ENCODE measurements at places on chromosomes 1 and 21.
A peak's percentile ranks its signal among the peaks of the same experiment; 100 is the strongest.

- DNase-seq: no peak
These were observed 54.8 kb downstream of the TBX19 start for GRCh38 chr1:168335500-168335899.

- peak; percentile 9 for DNase-seq
These were observed 30.1 kb upstream of the PLEKHG5 start for GRCh38 chr1:6521536-6521935.

DNA sequence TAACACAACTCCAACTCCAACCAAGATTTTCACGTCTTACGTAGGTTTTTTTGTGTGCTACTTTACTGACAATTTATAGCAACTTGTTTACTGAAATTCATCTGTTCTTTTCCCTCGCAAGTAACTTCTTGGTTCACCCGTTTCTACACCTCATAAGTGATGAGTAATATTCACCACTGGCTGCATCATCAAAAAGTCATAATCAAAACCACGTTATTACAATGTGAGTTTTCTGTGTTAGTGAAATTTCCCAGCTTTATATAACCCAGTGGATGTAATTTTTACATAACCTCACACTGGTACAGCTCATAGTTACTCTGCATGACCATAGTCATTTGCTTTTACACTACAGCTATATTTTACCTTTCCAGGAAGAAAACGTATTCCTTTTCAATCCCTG lies 401.1 kb upstream of the LYPLAL1 start:
- DNase-seq: no peak

GRCh38 chr1:175448467-175448866 lies 255.9 kb upstream of the KIAA0040 start:
- no peak for DNase-seq

DNA sequence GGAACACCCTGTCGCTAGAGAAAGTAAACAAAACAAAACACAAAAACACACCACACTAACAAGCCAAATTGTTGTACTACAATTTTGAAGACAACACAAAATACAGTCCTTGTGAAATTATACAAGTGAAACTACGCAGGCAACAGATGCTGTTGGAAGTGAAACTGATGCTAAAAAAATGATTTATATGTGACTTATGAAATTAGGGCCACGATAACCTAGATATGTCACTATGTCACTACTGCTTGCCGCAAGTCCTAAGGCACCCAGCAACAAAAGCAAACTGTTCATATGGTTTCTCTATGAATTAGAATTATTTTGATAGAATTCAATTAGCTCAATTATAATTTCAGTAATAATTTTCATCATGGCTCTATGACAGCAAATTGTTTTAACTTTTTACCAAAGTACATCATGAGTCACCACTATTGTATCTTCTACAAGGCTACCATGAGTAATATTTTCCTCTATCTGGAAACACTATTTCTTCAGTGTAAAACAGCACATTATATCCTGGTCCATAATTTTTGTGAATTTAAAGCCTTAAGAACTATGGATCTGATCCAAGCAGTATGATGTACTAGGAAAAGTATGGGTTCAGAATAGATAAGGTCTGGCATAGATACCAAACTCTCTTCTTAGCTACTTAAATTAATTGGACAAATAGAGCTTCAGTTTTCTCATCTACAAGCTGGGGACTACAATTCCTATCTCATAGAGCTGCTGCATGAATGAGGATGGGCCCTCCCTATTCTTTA lies 216.3 kb downstream of the COL11A1 start:
- DNase-seq: no peak

DNA sequence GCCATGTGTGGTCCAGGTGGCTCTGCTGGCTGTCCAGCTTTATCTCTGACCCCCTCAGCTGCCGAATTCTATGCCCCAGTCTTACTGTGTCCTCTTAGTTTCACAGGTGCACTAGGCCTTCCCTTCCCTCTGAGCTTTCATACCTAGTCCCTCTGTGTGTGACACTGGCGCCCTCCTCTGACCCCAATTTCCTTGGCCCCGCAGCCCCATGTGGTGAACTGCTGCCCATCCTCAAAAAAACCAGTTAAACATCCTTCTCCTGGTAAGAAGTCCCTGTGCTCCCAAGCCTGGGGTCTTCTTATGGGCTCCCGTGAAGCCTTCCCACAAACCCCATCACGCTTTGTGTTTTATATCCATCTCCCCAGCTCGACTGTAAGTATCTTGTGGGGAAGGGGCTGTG lies 93.9 kb upstream of the TSPAN2 start:
- no peak for DNase-seq

GRCh38 chr1:30513396-30514136 lies 209.8 kb downstream of the MATN1 start:
- no peak for DNase-seq

DNA sequence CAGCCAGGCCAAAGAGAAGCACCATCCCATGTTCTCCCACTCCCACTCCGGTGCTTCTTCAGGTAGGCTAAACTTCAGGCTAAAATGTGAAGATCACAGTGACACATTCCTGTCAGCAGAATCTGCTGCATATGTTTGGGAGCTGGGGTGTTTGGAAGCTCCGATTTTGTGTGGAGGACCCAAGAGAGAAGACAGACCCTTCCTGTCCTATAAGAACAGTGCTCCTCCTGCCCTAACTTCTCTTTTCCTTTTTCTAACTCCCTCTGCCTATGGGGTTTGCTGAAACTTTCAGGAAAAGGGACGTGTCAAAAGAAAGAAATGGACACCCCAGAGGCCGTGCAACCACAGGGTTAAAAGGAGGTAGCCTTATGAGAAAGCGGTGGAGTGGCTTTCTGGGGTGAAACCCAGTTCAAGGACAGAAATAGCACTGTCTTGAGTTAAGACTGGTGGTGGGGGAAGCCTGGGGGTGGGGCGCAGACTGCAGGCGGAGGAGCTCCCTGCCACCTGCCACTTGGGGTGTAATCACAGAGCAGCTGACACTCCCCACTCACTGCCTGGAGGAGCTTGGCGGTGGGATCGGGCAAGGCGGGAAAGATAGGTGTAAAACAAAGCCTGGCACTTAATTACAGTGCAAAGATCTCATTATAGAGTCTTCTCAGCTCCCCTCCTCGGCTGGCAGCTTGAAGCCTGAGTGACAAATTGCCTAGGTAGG lies 645 bp upstream of the TLR5 start:
- no peak for DNase-seq

- DNase-seq: peak; percentile 88
These were observed at the start of gene TOMM40L for GRCh38 chr1:161225534-161226319. Gene TOMM40L, plus strand, starts transcription at chr1:161226060. Its CDS starts 430 bp downstream, at chr1:161226490.

Data from posterior cingulate gyrus (tissue), 11 donors.